ENCODE measurements at places on chromosomes 12 and 14.

- no peak for DNase-seq
Observed at GRCh38 chr14:55667801-55668200, 87.8 kb downstream of the KTN1 start.

DNA sequence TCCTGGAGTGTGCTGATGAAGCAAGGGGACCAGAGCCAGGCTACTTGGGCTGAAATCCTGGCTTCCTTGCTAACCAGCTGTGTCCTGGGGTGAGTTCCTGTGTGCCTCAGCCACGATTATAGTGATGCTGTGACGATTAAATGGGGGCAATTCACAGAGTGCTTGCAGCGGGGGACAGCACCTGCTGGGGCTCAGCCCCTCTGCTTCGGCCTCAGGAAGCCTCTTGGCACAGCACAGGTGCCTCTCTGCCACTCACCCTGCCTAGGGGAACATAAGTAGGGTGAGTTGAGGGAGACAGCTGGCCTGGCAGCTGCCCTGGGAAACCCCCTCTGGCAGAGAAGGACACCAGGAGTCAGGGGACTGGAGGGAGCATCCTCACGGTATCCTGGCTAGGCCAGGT is 9.4 kb downstream of the KRT80 start:
- no peak for DNase-seq

DNA sequence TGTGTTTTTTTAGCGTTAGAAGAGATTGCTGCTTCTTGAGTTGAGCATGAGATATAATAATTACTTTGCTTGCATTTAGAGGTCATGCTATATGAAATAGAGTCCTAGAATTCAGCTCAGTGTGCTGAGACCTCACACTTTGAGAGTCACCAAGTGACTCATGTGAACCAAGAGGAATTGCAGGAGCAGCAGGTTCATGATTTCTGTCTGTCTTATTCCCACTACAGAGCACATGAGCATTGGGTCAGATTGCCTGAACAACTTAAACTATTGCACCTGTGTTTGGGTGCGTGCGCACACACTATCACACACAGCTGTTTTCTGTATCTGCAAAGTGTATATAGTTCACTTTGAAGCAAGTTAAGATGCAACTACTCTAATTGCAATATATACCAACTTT is 109.3 kb downstream of the FGD4 start:
- DNase-seq: no peak

DNA sequence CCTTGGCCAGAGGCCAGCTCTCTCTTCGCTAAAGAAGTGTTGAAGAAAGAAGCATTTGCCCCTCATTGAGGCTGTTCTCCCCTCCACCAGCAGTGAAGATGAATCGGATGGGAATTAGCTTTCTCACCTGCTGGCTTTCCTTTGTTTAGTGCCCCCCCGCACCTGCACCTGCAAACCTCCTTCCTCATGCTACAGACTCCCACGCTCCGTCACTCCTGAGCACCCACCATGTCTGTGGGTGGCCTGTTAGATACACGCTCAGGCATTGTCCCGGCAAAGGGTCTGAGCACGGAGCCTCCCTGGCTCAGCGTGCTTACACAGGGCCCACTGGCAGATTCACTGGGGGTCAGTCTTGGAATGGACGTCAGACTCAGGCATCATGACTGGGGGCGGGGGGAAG is 121.6 kb downstream of the GLT1D1 start:
- no peak for DNase-seq

DNA sequence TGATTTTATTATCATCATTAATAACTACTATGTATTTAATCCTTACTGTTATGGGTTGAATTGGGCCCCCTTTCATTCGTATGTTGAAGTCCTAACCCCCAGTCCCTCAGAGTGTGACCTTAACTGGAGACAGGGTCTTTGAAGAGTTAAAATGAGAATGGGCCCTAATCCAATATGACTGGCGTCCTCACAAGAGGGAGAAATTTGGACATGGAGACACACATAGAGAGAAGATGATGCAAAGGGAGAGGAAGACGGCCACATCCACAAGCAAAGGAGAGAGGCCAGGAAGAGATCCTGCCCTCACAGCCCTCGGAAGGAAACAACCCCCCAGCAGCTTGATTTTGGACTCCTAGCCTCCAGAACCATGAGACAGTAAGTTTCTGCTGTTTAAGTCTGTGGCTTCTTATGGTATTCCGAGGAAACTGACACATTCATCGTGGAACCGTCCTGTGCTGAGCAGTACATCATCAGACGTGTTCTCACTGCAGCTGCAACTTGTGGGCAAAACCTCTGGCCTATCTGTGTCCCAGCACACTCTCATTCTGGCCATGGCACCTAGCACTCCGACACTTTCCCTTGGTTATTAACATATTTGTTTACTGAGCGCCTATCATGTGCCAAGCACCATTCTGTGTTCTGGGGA is 127.6 kb downstream of the SLC38A6 start:
- DNase-seq: no peak
